ENCODE measurements at places on chromosomes 7 and 10.

- no peak for DNase-seq
Observed at GRCh38 chr7:36084485-36085091, 68.5 kb upstream of the EEPD1 start.

GRCh38 chr10:17616403-17617030 is 657 bp downstream of the HACD1 start:
- DNase-seq = no peak

GRCh38 chr7:148260599-148260998 is 330.0 kb upstream of the C7orf33 start:
- DNase-seq = no peak

DNA sequence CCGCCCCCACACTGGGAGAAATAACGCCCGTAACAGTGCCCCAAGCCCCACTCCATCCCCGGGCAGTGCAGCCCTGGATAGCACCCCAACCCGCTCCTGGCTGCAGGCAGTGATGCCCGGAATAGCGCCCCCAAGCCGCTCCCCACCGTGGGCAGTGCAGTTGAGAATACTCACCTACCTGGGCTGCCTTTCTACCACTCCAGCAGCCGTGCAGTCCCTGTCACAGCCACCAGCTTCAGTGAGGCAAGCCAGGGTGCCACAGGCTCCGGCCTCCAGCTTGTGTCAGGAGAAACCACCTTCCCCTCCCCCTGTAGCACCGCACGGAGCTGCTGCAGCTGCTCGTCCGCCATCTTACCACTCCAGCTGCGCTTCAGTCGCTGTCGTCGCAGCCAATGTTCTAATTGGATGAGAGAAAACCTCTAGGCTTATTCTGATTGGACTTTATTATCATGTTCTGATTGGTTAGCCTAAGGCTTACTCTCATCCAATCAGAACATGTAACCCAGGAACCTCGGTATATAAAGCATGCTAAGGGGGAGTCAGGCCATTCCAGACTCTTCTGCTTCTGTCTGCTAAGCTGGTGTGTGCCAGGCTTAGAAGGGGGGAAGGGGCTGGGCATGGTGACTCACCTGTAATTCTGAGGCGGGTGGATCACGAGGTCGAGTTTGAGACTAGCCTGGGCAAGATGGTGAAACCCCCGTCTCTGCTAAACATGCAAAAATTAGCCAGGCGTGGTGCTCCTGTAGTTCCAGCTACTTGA is 53.2 kb upstream of the ZNF33B start:
- DNase-seq = peak; percentile 66

DNA sequence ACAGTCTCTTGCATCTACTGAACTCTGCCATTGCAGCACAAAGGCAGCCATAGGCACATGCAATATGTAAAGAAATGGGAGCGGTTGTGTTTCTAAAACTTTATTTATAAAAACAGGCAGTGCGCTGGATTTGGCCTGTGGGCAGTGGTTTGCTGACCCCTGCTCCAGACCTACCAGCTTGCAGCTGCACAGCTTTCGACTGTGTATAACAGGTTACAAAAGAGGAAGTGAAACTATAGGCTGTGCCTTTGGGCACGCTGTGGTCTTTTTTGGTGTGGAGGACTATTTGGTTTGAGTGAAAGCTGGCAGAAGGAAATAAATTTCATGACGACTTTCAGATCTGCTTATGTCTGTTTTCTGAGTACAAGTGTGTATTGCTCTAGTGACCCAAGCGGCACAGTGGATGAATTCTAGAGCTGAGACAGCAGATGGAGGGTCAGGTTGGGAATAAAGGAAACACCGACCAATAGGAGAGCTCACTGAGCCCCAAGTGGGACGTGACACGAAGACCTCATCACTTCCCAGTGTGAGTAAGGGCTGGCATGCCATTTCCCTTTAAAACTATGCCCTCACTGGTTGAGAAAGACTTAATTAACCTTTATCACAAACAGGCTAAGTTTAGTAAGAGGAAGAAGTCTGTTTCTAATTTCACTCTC is 152.7 kb downstream of the ANK3 start:
- no peak for DNase-seq

DNA sequence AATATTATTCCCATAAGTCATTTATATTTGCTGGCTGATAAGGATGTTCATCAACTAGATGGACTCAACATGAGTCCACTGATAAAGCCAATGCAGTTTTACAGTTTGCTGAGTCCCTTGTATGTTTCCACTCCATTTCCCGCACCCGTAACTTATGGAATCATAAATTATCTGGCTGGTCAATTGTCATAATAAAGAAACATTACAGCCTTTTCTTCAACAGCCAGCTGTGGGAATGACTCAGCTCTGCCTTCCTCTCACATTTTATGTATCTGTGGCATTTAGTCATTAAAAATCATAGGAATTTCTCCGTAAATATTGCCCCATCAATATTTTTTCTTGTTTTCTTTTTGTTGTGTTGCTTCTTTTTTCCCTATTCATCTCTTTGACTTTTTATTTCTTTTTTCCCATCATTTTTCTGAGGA is 22.3 kb upstream of the TMEM26 start:
- DNase-seq = no peak

DNA sequence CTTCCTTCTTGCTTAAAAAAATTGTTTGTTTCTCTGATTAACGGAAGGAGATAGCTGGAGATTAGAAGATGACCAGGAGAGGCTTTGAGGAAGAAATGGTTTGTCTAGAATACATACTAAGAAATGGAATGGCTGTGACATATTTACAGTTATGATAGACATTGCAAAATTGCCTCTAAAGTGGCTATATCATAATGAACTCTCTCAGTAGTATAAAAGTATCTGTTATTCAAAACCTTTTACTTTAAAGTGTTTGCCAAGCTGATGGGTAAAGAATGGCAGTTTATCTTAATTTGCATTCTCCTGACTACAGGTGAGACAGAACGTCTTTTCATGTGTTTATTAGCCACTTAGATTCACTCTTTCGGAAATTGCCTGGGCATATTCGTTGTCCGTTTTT is 28.7 kb downstream of the LRGUK start:
- DNase-seq = no peak

DNA sequence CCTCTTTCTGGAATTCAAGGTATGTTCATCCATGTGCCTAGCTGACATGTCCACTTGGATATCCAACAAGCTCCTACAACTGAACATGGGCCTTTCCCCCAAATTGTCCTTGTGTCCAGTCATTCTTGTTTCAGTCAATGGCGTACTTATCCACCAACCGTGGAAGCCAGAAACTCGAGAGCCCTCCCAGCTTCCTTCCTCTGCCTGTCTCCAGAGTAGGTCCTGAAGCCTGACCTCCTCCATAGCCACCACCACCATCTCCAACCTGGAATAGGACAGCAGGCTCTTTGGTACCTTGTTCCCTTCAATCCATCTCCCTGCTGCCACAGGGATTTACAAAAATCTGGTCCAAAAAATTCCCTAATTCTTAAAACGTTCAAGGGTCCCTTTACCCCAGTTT is 305.1 kb downstream of the RPS24 start:
- DNase-seq = no peak

GRCh38 chr10:45399113-45399512 is 25.1 kb downstream of the ALOX5 start:
- DNase-seq = no peak

- DNase-seq = no peak
Observed at GRCh38 chr7:35781200-35781701, 19.6 kb upstream of the SEPTIN7 start.

- no peak for DNase-seq
Observed at GRCh38 chr10:3968727-3969126, 183.7 kb upstream of the KLF6 start.

- no peak for DNase-seq
Observed at GRCh38 chr10:43295436-43295835, 28.6 kb upstream of the RASGEF1A start.

DNA sequence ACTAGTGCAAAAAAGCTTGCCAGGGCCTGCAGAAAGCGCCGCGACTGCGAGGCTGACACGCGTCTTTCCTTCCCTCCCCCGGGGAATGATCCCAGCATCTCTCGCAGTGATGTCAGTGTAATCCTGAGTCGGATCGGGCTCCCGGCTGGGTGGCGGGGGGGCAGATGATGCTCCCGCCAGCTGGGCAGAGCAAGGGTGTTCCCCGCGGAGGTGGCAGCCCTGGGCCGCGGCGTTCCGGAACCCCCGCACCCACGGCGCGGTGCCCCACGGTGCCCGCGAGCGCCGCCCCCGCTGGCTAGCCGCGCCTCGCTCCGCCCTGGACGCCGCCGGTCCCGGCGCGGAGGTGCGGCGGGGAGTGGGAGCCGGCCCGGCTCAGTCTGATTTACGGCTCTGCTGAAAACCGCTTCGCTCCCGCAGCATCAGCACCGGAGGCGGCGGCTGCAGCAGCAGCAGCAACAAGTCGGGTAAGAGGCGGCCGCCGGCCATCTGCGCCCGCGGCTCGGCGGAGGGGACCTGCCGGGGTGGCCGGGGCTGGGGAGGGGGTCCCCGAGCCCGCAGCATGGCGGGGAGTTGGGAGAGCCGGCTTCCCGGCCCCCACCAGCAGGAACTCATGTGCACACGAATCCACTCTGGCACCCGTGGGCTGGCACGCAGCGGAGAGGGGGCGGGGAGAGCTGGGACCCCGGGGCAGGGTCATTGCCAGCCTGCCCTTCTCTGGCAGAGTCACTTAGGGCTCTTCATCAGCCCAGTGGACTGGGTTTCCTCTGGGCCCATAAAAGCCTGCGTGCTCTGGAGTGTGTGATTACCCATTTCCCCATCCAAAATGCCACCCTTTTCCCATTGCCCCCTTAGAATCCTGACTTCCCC is at the start of gene ZNF365:
ZNF365 (plus strand) TSS at position 375 of the 867 bp plus-strand sequence. CDS start 1,825 bp downstream, outside the sequence.
- DNase-seq = no peak

DNA sequence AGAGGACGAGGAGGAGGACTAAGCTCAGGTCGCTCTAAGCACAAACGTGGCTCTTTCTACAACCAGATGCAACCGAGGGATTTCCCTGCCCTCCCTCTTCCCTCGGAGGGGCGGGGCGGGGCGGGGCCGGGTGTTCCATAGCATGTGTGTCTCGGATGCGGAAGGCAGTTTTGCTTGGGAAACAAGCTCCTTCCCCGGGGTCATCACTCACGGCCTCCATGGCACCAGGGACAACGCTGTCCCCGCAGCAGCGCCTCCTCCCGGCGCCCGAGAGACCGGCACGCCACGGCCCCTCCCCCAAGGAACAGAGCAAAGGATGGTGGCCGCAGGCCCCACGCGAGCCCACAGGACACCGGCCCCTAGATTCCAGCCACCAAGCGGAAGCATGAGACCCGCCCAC is 110.5 kb downstream of the PAXIP1 start:
- no peak for DNase-seq

DNA sequence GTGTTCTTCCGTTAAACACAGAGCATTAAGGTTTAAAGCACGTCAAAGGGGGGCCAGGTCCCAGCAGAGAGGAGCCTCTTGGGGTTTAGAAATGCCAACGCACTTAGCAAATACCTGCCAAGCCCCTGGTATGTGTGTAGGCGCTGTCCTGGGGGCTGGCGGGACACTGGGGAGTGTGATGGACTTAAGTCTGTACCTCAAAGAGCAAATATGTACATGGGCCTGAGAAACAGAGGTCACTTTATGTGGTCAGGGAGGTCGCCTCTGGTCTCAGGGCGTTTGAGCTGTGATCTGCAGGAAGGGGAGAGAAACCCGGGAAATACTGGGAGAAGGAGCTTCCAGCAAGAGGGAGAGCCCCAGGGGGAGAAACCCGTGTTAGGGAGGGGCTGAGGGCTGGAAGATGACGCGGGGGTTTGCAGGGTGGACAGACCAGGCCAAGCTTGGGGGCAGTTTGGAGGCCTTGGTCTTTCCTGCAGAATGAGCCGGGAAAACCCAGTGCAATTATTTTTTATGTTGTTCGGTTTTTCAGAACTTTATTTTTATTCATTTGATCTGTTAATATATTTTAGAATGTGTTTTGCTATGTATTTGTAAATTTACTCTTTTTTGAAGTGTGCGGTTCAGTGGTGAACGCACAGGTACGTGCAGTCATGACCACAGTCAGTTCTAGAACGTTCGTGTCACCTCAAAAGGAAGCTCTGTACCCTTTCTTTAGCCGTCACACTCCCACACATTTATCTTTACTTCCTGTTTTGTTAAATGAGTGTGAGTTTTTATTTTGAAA is 441.4 kb upstream of the FOXK1 start:
- DNase-seq = no peak

DNA sequence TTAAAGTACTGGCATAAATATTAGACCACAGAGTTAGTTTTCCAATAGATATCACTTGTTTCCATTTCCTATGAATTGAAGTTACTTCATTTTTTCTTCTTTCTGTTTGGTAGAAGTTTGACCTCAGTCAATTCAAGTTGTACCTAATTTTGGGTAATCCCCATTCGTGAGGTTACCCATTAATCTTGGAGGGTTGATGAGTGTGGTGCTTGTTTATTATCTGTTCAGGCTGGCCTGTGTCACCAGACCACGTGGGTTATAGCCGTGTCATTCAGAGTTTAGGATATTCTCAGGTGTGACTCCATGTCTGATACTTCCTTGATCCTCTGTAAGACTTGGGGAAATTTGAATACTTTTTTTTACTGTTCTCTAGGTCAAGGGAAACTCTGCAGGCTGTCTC is 133.9 kb upstream of the TPK1 start:
- DNase-seq = no peak

- no peak for DNase-seq
Observed at GRCh38 chr10:2980116-2980515, 87.2 kb upstream of the PFKP start.

DNA sequence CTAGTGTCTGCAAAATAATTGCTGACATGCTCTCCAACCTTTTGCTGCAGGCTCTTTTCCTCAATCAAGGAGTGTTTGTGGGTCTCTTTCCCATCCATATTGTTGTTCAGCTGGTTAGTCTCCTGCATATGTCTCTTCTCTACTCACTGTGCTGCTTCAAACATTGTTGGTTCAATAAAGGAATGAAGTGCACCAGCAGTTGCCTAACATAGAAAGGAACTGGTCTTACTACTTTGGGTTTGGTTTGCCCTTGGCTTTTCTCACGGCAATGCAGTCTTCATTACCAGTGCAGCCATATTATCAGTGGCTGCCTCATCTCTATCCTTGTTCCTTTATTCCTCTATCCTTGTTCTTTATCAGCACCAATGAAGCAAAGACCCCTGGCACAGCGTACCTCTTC is 169.7 kb upstream of the TPK1 start:
- DNase-seq = no peak

DNA sequence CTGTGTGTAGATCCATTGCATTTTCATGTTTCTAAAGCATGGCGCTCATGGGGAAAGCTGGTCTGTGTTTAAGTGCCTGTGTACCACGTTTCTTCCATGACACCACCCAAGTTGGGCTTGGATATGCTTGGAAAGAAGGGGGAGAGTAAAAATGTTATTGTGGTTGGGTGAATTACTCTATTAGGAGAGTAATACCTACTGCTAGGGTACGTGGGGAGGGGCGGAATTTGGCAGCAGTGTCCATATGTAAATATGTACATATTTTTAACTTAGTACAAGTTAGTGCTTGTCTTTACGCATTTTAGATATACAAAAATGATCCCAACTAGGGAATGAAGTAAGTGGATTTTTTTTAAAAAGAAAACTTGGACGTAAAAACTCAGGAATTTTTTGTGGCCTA is 42.9 kb upstream of the SAMD8 start:
- no peak for DNase-seq

GRCh38 chr10:30510184-30510931 is 76.4 kb downstream of the MAP3K8 start:
- no peak for DNase-seq

DNA sequence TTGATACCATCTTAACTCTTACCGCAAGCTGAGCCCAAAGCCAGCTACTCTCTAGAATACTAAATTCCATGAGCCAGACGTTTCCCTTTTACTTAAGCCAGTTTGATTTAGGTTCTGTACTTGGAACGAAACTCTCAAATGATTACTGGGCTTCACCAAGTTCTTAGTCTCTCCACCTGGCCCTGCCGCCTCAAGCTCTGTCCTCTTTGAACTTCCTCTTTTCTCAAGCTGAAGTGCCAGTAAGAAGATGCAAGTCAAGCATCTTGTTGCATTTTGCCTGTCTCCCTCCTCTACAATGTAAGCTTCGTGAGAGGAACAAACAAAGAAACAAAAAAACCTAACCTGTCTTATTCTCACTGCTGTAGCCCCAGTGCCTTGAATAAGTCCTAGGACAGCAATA is 358.2 kb upstream of the NPVF start:
- no peak for DNase-seq
